Activated CD8-positive, alpha-beta memory T cell treated with anti-CD3 and anti-CD28 coated beads for 48 hours (primary cell): ENCODE measurements at places on chromosomes 11 and 22.

DNA sequence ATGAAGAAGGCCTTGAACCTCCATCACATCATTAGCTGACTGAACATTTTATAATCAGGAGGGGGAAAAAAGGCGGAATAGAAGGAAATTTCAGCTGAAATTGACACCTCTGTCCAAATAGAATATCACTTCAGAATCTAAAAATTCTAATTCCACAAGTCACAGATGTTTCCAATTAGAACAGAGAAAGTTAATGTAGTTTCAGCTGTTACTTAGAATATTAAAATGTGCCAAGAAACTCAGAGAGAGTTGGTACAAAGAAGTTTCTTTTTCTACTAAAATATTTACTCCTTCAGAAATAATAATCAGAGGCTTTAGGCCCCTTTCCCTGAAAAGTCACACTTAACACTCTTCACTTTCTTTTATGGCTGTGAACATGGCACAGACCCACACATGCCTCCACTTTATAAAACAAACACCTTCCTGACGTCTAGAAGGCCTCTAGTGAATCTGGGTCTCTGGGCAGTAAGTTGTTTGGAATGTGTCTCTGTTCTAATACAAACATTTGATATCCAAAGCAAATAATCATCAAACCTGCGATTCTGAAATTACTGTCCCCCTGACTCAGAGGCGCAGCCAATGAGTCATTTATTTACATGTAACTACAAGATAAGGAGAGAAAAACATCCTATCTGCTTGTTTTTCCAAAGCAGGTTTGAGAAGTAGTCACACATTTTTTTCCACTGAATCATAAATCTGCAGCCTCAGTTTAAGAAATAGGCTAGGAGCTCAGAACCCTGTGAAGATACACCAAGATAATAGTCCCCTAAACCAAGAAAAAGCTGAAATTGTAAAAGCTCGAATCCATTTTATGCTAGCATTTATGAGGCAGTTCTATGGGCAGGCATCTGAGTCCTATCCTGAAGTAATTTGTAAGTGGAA is 148.4 kb downstream of the ME3 start:
- DNase-seq = no peak

DNA sequence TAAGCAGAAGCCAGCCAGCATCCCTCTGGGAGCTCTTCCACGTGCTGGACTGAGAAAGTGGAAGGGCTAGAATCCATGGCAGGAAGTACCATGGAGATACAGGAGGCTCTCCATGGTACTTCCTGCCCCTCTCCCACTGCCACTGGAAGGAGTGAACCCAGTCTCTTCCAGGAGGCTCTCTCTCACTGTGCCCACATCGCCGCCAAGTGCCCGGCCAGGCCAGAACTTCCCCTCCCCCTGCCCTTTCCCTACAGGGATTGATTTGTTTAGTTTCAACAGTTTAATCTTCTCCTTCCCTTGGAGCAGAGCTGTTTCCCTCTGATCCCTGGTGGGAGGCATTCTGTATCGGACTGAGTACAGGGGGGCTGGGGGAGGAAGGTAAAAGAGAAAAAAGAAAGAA is 133.6 kb downstream of the DSCAML1 start:
- no peak for DNase-seq

DNA sequence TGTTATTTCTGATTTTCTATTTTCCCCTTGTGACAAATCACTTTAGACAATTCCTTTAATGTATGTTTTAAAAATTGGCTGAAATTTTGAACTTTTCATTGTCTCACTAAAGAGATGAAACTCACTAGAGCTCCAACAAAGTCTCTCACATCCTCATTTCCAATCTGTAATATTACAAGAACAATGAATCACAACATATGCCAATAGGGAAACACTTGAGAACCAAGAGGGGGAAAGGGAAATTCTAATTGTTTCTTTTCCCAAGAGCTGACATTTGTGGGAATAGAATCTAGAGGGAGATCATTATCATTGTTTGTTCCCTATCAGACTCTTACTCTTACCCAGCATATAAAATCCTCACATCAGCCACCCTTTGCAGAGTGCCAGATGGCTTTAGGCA is 28.2 kb downstream of the OR10D3 start:
- DNase-seq = no peak

- DNase-seq = no peak
Measured at GRCh38 chr11:134407321-134407828, 4.7 kb downstream of the B3GAT1 start.

- no peak for DNase-seq
Measured at GRCh38 chr22:42418811-42419242, 13.4 kb downstream of the NFAM1 start.

- DNase-seq = no peak
Measured at GRCh38 chr11:10594407-10594806, 25.9 kb upstream of the LYVE1 start.

DNA sequence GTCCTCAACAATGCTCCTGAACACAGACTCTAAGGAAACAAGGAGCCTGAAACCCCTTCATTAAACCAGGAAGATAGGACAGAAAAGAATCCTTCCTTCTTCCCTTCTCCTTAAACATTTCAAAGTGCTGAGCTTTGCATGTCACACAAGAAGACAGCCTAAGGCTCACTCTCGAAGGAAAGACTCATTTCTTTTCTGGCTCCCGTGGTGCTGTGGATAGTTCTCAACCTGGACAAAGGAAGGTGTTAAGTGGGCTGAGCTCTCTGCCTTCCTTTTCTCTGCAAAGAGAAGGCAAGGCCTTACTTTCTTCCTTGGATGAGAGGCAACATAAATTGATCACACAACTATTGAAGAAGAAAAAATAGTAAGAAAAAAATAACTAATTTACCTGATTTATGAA is 452.4 kb upstream of the DDI1 start:
- no peak for DNase-seq

- DNase-seq = no peak
Measured at GRCh38 chr11:17267576-17267975, 9.0 kb upstream of the NUCB2 start.

DNA sequence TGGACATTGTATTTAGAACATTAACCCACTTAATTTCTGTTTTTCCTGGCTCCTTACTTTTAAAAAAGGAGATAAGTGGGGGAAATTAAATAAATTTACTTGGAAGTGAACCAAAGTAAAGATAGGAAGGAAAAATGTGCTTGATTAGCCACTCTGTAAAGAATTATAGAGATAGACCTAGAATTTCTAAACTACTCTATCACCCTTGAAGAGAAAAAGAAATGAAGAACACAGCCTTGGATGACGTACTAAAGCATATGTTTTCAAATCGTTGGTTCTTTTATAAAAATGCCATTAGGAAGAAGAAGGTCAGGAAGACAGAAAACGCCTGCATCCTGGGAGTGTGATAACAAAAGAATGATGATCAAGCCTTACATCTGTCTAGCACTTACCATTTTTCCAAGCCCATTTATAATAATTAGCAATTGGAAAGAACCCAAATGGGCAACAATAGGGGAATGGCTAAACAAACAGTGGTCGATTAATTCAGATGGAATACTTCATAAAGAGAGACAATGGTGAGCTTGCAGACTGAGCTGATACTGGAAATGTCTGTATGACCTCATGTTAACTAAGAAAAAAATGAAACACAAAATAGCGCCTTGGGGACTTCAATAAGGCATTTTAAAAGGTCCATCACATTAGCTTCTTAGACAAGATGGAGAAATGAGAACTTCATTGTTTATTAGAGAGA is 81.0 kb upstream of the LRRC55 start:
- no peak for DNase-seq

- DNase-seq = no peak
Measured at GRCh38 chr22:48425641-48426040, 1402.0 kb downstream of the BRD1 start.

DNA sequence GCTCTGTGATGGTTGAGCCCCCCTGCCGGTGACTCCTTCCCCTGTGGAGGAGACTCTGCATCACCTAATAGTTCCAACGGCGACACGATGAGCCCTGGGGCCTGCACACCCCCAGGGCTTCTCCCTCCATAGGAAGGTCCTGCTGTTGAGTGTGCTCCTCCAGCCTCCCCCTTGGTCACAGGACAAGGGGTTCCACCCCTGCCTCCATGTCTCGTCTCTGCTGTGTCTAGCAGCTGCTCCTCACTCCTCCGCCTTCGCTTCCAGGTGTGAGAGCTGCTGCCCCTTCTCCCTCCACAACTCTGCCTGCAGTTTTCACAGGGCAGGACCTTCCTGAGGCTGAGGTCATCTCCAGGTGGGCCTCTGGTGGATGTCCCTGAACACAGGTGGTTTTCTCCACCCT is 1416.1 kb downstream of the TBC1D22A start:
- no peak for DNase-seq
